Activated naive CD8-positive, alpha-beta T cell treated with anti-CD3 and anti-CD28 coated beads for 36 hours (primary cell): ENCODE measurements at places on chromosomes 2 and 18. TPM values are rescaled to one million over a fixed set of nuclear protein-coding genes. Genes with fewer than 3 reads are reported as not detected.
A peak's percentile ranks its signal among the peaks of the same experiment; 100 is the strongest.

DNA sequence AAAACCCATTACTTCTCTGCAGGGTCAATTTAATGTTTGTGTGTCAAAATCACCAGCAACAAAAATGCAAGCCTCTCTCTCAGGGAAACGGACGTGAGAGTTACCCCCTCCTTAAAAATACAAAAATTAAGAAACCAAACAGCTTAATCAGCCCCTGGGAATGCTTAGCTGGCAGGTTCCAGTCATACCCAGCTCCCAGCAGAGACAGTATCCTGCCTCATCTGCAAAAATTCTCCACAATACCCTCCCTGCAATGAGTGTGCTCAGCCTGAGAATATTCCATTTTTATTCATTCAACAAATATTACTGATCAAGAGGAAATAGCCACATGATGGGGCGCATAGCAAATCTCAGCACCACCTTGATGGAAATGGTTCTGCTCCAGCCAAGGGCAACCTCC, 36.3 kb downstream of the ST8SIA5 start:
- no peak overlapping the region for H3K27ac ChIP-seq
- no peaks in the 10 kb centered on the region for H3K36me3 ChIP-seq
- no peak overlapping the region for H3K4me3 ChIP-seq
- no peak for DNase-seq
- H3K4me1 ChIP-seq = no peaks in the 10 kb centered on the region

DNA sequence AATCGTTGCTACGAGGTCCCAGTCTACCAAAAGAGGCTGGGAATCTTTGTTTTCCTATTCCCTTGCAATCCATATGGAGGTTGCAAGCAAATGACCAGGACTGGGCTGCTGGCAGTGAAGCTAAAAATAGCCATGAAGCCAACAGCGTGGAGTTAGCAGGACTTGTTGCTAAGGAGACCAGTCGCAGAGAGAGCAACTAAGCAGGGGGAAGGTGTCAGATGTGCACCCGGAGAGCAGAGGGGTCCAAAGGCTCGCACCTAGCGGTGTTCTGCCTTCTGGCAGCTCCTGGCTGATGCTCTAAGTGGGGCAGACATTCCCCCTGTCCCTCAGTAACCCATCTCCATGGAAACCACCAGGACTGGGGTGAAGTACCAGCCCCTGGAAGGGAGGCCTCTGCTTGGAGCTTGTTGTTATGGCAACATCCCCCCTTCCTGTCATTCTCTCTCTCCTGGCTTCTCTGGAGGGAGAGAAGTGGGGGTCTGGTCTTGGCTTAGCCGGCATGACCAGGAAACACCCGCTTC, 84.6 kb downstream of the DNMT3A start:
- H3K36me3 ChIP-seq = peaks cover 42% of the 10 kb centered on the region
- H3K4me1 ChIP-seq = peaks cover 46% of the 10 kb centered on the region
- H3K27me3 ChIP-seq = no peaks in the 10 kb centered on the region
- H3K27ac ChIP-seq = no peak overlapping the region

DNA sequence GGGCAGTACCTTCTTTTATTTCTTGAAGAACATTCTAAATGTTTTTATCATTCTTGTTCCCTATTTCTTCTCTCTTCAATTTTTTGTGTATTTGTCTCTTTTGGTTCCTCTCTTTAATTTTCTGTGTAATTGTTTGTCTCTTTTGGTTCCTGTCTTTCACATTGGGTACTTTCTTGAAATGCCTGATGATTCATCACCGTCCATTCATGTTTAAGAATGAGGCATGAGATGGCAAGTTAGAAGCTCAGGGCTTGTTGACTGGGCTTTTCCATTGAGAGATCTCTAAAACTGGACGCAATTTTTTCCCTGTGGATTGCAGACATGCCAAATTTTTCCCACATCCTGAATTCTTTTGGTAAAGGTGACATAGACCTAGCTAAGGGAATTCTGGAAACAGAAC, 33.7 kb upstream of the IL1R2 start:
- no peak overlapping the region for H3K27ac ChIP-seq
- H3K27me3 ChIP-seq = peaks cover 3% of the 10 kb centered on the region
- no peaks in the 10 kb centered on the region for H3K4me1 ChIP-seq
- H3K4me3 ChIP-seq = no peak overlapping the region
- H3K36me3 ChIP-seq = peaks cover 4% of the 10 kb centered on the region
- DNase-seq = no peak

The CLEC4F gene
- total RNA-seq = not detected

The SLC23A3 gene
- 1.1 TPM for total RNA-seq

The WDR7 gene
- total RNA-seq = 22.6 TPM

DNA sequence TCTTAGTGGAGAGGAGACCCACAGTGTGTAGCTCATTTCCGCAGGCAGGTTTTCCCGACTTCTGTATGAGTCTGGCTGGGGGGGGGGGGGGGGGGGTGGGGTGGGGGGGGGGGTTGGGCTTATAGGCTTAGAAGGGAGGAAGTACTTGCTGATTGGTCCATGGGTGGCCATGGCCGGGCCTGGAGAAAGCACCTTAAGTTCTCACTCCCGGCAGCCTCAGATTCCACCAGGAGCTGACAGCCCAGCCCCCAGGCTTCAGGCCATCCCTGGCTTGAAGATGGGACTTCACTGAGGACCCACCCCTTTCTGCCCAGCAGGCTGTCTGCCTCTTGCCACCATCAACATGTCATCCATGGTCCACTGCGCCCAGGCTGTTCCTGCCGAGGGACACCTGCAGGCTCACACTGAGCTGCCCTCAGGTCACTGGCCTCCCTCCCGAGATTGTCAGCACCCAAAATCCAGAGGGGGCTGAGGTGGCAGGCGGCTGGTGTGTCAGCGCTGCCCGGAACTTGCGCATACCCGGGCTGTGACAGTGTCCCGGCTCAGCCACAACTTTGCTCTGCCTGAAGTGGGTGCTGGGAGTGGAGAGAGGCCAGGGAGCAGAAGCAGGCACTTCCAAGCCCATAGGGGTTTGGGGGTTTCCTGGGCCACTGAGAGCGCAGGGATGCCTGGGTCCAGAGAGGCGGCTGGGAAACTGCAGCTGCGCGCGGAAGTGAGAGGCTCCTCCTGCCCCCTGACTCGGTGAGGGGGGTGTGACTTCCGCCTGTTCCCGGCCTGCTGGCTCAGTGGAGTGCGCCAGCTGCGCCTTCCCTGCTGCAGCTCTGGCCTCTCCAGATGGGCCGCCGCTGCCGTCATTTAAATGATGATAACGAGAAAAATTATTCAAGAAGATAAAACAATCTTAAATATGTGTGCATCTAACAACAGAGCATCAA, 256.1 kb downstream of the RPRM start:
- peaks cover 2% of the 10 kb centered on the region for H3K4me1 ChIP-seq
- H3K4me3 ChIP-seq = no peak overlapping the region
- H3K27me3 ChIP-seq = no peaks in the 10 kb centered on the region
- DNase-seq = no peak
- H3K36me3 ChIP-seq = no peaks in the 10 kb centered on the region

DNA sequence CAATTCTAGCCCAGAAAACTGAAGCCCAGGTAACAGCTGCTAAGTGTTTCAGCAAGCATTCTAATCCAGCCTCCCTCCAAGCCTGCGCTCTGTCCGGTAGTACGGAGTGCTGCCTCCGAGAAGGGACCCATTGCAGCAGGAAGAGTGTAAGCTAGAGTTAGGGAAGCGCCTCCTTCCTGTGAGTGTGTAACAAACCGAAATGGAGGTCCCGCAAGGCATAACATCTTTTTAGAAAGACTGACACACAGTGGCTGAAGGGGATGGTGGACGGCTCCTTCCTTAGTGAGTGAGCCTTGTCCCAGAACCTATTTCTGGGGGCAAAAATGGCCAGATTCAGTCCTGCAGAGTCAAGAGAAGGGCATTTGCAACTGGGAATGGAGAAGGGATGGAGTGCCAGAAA, 12.2 kb downstream of the PKDCC start:
- H3K27me3 ChIP-seq = peaks cover 5% of the 10 kb centered on the region
- no peak for DNase-seq
- no peaks in the 10 kb centered on the region for H3K36me3 ChIP-seq
- H3K4me1 ChIP-seq = no peaks in the 10 kb centered on the region
- no peak overlapping the region for H3K27ac ChIP-seq
- no peak overlapping the region for H3K4me3 ChIP-seq

DNA sequence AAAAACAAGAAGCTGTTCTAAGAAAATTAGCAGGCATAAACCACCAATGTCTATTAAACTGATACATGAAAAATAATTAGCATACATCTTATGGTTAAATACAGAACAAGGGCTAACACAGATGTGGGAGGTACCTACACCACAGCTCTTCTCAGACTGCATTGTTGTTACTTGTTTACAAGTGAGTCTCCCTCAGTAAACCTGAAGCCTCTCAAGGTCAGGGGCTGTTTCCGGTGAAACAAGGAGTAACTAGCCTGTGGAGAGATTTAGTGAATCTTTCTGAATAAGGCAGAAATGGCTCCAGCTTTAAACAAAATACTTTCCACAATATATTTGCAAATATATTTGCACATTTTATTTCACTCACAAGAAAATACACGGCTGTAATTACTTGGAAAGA, 244.0 kb downstream of the FIGN start:
- no peaks in the 10 kb centered on the region for H3K36me3 ChIP-seq
- no peak overlapping the region for H3K27ac ChIP-seq
- H3K4me1 ChIP-seq = no peaks in the 10 kb centered on the region
- H3K27me3 ChIP-seq = no peaks in the 10 kb centered on the region

DNA sequence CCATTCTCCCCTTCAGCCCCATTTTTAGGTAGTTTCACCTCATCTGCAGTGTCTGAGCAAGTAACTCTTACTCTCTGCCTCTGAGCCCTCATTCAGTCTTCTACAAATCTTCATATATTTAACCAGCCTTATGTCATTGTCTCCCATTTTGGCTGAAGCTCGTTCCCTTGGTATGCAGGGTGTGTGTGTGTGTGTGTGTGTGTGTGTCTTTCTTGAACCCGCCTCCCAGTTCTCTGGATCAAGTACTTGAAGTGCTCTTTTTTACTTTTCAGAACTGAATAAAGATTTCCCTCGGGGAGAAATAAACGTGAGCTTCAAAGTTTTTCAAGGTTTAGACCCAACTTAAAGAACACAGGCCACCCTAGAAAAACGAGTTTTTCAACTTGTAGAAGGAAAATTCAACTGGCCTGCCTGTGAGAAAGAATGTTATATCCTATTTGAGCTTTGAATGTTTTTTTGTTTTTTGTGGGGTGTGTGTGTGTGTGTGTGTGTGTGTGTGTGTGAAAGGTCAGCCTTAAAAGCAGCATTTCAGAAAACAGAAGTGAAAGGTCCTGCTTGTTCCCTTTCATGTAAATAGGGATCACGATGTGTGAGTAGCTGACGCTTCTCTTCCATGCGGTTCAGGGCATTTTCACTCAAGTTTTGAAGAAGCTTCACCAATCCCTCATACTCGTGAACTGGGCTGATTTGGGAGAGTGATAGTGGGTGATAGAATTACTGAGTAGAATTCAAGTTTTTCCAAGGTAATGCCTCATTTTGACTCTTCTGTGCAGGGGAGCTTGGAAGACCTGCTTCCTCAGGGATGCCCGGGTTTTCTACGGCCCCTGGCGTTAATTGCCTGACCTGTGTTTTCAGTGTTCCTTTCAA, 50.6 kb upstream of the EML6 start:
- peaks cover 23% of the 10 kb centered on the region for H3K27me3 ChIP-seq
- no peak for DNase-seq
- peaks cover 17% of the 10 kb centered on the region for H3K4me1 ChIP-seq
- H3K4me3 ChIP-seq = no peak overlapping the region
- H3K36me3 ChIP-seq = peaks cover 9% of the 10 kb centered on the region
- H3K27ac ChIP-seq = peak overlapping the region; percentile 65

GRCh38 chr2:239558661-239559060, 157.8 kb upstream of the HDAC4 start:
- peaks cover 14% of the 10 kb centered on the region for H3K27me3 ChIP-seq
- peaks cover 7% of the 10 kb centered on the region for H3K4me1 ChIP-seq
- H3K36me3 ChIP-seq = no peaks in the 10 kb centered on the region
- H3K27ac ChIP-seq = no peak overlapping the region

DNA sequence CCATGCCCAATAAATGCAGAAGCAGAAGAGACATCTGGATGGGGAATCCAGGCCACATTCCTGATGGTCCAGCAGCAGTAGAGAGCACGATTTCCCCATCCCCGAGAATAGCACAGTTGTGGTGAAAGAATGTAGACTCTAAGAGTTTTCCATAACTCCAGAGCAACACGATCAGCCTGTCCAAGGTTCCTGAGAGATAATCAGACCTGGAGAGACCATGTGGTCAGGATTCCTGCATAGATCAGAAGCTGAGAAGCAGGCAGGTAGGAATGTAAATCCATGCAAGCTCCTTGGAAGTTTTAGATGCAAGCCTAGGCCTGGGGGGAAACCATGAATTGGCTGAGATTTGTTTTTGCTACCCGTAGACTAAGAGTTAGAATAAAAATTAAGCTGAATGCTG, 34.2 kb upstream of the PTPRM start:
- no peaks in the 10 kb centered on the region for H3K4me1 ChIP-seq
- DNase-seq = no peak
- H3K4me3 ChIP-seq = no peak overlapping the region
- no peaks in the 10 kb centered on the region for H3K36me3 ChIP-seq
- peaks cover 4% of the 10 kb centered on the region for H3K27me3 ChIP-seq

DNA sequence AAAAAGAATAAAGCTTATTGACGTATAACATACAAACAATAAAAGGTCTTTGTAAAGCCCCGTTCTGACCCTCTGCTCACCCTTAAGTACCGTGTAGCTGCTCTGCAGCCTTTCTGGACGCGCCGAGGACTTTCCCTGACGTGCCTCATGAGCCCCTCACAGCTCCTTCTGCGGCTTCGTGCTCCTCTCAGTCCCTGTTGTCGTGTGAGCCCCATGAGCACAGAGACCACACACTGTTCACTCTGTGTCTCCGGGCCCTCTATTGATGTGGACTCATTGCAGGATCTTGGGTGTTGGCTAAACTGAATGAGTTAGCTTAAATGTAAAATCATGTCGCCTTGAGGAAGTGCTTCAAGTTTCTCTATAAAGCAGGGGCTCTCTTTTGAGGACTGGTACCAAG, 43.6 kb upstream of the INHBB start:
- H3K36me3 ChIP-seq = peaks cover 2% of the 10 kb centered on the region
- peaks cover 3% of the 10 kb centered on the region for H3K4me1 ChIP-seq
- no peak overlapping the region for H3K4me3 ChIP-seq
- H3K27me3 ChIP-seq = no peaks in the 10 kb centered on the region

The CCDC141 gene
- total RNA-seq = 5.6 TPM

DNA sequence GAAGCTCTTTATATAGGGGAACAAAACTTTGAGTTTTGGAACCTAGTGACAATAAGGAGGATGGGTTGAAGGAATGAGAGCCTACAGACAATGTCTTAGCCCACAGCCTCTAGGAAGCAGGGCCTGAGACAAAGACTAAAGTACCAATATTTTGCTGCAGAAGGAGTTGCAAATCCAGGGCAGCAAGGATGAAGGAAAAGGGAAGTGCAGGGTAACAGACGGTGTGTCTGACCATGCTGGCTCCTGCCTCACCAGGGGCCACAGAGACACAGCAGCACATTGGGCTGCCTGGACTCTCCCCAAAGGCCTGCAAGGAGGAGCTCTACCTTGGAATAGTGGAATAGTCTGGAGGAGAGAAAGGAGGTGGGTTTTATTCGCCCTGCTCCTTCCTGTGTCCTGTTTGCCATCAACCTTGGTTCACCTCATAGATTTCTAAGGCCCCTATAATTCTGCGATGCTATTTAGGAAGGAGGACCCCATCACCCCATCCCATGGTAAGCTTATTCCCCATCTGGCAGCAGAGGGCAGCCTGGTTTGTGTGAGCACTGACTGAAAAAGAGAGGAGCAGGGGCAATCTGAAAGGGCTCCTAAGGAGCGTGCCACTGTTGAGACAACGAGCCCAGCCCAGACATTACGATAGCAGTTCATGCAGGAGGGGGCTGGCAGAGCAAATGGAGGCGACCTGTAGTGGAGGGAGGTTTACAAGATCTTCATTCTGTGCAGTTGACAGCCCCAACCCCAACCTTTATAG, 143.4 kb downstream of the MGAT5 start:
- no peak overlapping the region for H3K4me3 ChIP-seq
- H3K36me3 ChIP-seq = peaks cover 3% of the 10 kb centered on the region
- no peaks in the 10 kb centered on the region for H3K27me3 ChIP-seq
- no peak overlapping the region for H3K27ac ChIP-seq

The LAMA1 gene
- not detected for total RNA-seq
